Effector memory CD8-positive, alpha-beta T cell (primary cell): ENCODE measurements at places on chromosomes 1 and 21.

DNA sequence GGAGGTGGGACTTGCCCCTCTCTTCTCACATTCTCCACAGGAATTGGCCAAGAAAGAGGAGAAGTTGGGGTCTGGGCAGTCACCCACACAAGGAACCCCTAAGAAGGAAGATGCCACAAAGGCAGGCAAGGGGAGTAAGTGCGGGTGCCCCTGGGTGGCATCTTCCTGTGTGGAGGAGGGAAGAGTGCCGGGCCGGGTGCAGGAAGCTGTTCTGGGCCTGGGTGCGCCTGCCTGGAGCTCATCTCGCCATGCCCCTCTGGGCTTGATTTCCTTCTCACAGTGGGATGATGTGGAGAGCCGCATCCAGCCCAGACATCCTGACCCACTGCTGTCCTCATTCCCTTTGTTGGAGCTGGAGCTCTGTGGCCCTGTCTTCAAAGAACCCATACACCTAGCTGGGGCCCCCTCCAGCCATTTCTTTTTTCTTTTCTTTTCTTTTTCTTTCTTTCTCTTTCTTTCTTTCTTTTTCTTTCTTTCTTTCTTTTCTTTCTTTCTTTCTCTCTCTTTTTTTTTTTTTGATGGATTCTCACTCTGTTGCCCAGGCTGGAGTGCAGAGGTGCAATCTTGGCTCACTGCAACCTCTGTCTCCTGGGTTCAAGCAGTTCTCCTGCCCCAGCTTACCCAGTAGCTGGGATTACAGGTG lies 9.3 kb downstream of the LRRC71 start:
- no peak for DNase-seq

DNA sequence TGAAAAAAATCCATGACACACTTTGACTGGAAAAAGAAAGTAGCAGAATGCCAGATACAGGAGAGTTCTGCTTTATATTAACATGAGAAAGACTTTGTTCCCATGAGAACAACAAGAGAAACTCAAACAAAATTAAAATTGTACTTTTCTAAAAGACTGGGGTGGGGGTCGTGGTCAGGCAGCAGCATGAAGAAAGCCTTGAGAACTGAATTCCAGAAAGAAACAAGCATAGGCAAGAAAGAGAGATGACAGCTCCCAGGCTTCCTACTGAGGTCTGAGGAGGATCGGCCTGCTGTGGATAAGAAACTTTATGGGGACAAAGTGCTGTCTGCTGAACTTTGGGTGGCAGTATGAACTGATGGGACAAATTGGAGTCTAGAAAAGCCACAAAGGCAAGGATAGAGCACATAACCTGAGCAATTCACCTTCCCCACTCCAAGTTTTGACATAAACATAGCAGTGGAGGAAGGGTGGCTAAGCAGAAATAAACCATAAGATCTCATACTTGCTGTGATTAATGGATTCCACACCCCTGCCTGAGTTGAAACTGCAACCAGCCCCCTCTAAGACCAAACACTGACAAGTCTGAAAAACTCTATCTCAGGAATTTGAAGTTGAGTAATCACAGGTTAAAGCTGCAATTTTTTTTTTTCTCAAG lies 43.7 kb downstream of the COL6A1 start:
- no peak for DNase-seq

- DNase-seq: no peak
Observed at GRCh38 chr1:68225781-68226180, 6.5 kb downstream of the WLS start.

- no peak for DNase-seq
Observed at GRCh38 chr1:62333441-62333840, 14.2 kb upstream of the KANK4 start.

DNA sequence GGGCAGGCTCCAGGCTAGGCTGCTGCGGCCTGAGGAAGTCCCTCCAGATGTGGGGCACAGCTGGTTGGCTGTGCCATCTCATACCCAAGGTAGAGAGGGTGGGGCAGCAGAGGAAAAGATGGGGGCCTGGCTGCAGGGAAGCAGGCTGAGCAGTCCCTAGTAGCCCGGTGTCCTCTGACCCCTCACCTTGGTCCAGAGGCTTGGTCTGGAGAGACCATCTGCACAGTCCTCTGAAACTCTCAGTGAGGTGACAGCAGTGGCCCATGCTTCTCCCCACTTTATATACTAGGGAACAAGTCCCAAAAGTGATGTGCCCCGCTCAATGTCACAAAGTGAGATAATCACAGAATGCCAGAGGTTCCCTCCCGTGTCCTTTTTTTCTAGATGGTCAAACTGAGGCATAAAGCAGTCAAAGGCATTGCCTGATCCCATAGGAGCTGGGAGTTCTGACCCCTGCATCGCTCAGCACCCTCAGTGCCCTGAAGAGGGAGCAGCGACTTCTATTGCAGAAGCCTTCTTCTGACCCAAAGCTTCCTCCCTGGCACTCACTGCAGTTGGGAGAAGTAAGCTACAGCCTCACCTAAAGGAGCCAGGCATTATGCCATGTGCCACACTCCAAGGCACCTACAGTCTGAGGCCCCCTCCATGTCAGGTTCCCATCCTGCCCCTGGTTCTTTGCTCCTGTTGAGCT lies 45.5 kb downstream of the TRABD2B start:
- no peak for DNase-seq

DNA sequence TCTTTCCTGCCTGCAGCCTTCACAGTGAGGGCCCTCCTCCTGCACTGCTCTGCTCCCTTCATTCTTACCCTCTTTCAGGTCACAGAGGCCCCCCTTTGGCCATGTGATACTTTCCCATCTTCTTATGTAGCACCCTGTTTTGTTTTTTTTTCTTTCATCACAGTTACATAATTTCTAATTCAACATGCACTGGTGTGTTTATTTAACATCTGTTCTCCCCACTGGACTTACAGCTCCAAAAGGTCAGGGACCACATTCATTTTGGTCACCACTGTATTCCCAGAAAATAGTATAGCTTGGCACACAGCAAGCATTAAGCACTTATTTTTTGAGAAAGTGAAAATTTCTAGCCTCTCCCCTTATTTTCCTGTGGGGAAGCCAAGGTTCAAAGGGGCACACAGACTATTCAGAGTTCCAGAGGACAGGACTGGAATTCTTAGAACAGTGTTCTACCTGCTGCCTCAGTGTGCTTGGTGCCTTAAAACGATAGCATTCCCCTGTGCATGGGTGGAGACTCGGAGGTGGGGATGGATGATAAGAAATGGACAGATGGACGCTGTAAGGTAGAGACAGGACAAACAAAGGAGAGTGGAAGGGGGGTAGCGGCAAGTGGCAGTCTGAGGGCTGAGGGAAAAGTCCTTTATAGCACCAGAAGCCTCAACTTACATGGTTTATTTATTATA lies 5.3 kb downstream of the DENND2D start:
- no peak for DNase-seq

DNA sequence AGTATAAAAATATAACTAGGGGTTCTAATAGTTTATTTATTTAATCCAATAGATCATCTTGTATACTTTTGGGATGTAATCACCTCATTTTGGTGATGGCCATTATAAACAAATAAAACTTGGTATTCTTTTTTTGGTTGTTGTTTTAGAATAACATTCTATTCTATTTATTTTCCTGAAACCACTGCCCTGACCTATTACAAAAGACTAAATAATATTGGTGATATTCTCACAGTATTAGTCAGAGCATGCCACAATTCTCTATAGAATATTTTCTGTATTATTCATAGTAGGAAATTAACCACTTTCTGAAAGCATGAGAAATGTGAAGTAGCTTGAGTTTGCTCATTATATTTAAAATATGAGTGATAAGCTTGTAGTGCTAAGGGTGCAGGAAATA lies 54.1 kb upstream of the LRRC7 start:
- DNase-seq: no peak

DNA sequence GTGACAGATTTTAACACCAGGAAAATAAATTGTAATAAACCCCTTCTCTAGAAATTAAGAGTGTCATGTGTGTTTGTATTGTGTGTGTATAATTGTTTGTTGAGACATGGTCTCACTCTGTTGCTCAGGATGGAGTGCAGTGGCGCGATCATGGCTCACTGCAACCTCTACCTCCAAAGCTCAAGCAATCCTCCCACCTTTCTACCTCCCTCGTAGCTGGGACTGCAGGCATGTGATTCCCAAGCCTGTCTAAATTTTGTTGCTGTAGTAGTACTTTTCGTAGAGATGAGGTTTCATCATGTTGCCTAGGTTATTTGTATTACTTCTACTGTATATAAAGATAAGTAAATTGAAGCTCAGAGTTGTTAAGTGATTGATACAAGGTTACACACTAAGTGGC lies 68.5 kb upstream of the RAVER2 start:
- no peak for DNase-seq

DNA sequence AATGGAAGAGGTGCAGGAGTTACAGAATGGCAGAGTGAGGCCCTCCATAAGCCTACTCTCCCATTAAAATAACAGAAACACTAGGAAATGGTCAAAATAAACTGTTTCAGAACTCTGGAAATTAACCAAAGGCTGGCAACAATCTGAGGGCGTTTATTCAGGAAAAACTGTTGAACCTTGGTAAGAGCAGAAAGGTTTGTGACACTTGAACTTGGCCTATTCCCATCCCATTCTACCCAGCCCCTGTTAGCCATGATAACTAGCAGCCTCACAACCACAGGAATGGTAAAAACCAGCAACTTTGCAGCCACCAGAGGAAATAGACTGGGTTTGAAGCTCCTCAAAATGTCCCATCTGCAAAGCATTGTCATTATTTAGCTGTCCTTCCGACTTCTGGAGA lies 256.8 kb downstream of the RHOU start:
- DNase-seq: no peak

DNA sequence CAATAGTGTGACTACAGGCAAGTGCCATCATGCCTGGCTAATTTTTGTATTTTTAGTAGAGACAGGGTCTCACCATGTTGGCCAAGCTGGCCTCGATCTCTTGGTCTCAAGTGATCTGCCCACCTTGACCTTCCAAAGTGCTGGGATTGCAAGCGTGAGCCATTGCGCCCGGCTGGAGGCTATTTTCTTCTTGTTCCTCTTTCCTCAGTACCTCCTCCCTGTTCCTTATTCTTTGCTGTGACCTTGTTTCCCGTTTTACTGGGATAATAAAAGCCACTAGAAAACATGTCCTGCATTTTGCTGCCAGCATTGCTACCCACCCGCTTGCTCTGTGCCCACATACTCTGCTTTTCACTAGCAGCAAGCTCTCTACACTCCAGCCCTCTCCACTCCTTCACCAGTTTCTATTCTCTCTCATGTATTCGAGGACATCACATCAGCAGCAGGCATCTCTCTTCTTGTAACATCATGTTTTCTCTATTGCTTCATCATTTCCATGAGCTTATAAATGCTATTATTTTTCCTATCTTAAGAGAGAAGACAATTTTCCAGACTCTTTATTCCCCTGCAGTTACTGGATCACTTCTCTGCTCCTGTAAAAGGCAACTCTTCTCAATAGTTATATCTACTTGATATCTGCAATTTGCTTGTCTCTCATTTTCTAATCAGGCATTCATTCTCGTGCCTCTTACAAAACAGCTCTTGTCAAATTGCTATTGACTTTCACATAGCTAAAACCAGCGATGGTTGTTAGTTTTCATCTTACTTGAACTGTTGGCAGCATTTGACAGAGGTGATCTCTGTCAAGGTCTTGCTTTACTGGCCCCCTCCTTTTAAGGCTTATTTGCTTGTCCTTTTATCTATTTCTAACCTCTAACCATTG lies 34.5 kb upstream of the C21orf91 start:
- DNase-seq: no peak

DNA sequence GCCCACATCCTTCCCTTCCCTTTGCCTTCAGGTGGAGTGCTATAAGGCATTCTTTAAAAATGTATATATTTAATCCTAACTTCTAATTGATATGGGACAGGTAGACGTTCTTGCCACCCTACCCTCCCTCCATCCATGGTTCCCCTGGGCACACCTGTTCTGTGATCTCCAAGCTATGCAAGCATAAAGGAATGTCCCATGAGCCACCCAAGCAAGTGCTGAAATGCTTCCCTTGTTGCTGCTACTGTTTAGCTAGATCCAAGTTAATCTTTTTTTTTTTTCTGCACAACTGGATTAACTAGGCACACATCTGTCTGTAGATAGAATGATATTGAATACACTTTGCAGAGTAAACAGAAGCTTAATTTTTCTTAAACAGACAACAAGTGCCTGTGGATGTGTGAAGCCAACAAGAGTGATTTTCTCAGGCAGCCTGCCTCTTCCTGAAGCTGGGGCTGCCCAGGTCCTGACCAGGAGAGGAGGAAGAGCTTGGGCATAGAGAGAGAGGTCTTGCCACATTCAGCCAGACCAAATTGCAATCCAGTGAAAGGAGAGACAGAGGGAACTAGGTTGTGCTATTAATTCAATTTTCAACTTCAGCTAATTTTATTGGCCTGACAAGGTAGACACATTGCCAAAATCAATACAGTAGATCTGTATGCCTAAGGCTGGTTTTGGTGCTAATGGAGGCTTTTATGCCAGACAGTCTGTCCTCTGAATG lies 28.2 kb upstream of the ATP1B1 start:
- DNase-seq: no peak

- DNase-seq: no peak
Observed at GRCh38 chr1:117930173-117930447, 571 bp downstream of the WDR3 start.
